Activated T-cell treated with anti-CD3 and anti-CD28 coated beads for 1 hour (primary cell): ENCODE measurements at places on chromosomes 13 and 19.

DNA sequence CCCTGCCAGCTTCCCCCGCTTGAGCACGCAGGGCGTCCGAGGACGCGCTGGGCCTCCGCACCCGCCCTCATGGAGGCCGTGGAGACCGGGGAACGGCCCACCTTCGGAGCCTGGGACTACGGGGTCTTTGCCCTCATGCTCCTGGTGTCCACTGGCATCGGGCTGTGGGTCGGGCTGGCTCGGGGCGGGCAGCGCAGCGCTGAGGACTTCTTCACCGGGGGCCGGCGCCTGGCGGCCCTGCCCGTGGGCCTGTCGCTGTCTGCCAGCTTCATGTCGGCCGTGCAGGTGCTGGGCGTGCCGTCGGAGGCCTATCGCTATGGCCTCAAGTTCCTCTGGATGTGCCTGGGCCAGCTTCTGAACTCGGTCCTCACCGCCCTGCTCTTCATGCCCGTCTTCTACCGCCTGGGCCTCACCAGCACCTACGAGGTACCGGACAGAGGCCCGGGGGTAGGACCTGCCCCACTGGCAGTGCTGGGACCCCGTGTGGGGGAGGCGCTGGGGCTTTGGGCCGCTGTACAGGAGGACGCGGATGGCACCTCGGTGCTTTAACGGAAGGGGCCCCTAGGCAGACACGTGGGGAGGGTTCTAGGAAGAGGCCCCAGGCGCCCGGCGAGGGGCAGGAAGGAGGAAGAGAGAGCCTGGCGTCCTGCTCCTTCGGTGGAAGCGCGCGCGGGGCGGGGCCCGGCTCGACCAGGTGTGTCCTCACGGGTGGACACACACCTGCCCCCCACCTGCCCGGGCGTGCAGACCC is 681 bp downstream of the SLC5A5 start:
- no peak for DNase-seq

- no peak for DNase-seq
Observed at GRCh38 chr13:97018029-97018819, 23.9 kb upstream of the OXGR1 start.

DNA sequence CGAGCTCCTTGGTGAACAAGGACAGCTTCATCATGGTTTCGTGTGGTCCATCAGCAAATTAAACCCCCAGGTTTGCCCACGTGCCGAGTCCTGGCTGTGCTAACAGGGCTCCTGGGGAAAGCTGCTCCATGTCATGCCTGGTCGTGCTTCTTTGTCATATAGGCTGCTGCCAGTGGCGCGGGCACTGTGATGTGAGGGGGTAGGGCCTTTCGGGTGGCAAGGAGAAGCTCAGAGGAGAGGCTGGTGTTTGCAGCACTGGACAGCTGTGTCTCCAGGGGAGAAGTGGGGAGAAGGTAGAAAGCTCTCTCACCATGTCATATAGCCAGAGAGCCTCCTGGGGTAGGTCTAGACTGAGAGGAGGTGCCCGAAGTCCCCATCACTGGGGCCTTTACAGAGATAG is 13.3 kb downstream of the VSTM2B start:
- no peak for DNase-seq

- no peak for DNase-seq
Observed at GRCh38 chr19:48445256-48445605, 552 bp upstream of the GRWD1 start.

DNA sequence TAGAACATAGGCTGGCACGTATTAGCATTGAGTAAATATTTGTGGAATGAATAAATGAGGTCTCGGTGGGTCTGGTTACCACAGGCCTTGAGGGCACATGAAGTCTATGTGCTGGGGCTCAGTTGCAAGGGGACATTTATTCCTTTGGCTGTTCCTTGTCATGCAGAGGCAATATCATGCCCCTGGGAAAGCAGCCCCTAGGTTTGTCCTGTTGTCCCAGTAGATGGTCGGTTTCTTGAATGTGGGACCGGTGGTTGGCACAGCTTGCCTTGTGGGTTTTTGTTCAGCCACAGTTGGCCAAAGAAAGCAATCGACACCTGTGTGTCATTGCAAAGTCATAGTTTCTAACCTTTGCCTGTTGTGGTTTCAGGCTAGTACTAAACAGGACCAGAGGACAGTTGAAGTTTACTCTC is 24.7 kb upstream of the GPR183 start:
- no peak for DNase-seq

- no peak for DNase-seq
Observed at GRCh38 chr13:51229101-51229719, 7.0 kb downstream of the FAM124A start.

GRCh38 chr13:99269627-99270241 is 11.6 kb upstream of the GPR18 start:
- DNase-seq, result no peak

DNA sequence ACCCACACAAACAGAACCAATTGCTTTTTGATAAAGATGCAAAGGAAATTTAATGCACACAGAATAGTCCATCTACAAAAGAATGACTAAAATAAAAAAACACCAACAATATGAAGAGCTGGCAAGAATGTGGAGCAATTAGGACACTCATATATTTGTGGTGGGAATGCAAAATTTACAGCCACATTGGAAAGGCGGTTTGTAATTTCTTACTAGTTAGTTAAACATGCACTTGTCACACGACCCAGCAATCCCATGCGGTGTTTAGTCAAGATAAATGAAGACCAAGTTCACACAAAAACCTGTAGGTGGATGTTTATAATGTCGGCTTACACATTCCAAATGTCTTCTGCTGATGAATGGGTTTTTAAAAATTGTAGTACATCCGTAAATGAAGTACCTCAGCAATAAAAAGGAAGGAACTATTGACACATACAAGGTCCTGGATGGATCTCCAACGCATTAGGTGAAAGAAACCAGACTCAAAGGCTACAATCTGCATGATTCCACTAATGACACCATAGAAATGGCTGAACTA is 5.2 kb downstream of the GRTP1 start:
- no peak for DNase-seq

GRCh38 chr19:6888967-6889366 is 1.6 kb downstream of the ADGRE1 start:
- no peak for DNase-seq

GRCh38 chr13:31073859-31074718 is 87.6 kb downstream of the HSPH1 start:
- no peak for DNase-seq

DNA sequence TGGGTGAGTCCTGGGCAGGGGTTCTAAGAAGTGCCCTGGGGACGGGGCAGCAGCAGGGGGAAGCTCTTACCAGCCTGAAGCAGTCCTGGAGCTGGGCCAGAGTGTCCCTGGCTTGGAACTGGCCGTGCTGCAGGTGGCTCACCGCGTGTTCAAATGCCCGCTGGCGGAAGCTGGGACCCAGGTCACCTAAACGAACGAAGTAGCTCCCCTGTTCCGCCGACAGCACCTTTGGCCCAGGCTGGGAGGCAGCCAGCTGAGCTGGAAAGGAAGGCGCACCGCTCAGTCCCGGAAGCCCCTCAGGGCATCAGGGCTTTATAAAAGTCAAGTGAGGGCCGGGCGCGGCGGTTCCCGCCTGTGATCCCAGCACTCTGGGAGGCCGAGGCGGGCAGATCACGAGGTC is 9.6 kb downstream of the PLIN4 start:
- no peak for DNase-seq

- no peak for DNase-seq
Observed at GRCh38 chr19:38841180-38841766, 8.5 kb downstream of the HNRNPL start.

- no peak for DNase-seq
Observed at GRCh38 chr13:32581177-32581786, 5.0 kb upstream of the PDS5B start.

DNA sequence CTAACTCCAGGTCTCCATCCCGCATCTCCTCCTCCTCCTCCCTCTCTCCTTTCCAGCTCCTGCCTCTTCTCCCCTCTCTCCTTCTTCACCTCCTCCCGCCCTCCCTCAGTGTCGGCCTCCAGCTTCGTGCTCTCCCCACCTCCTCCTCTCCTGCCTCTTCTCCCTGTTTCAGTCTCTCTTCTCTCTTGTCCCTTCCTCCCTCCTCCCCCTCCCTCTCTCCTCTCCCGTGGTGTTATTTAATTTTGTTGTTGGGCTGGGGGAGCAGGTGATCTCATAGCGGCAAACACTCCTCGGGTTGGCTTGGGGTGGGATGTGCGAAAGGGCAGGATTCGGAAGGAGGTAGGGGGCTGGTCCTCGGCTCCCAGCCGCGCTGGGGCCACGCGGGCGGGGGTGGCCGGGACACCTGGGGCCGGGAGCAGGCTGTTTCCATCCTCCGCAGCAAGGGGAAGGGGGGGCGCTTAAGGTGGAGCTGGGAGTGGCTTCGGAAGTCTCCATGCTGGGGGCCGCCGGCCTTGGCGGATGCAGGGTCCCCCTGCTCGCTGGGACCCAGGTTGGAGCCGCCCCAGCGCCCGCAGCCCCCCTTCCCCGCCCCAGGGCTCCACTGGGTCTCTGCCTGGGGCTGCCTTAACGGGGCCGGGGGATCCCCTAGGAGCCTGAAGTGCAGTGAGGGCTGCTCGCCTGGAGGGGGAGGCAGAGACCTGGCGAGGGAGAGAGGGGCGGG is at the start of gene CA11:
Gene CA11, minus strand, starts transcription at position 187 of the 721 bp plus-strand sequence. CDS start 555 bp downstream, outside the sequence.
- peak; percentile 87 for DNase-seq

GRCh38 chr13:113764793-113765563 is 6.0 kb downstream of the TMEM255B start:
- no peak for DNase-seq

GRCh38 chr13:73657821-73658540 is 476.2 kb downstream of the KLF12 start:
- no peak for DNase-seq

DNA sequence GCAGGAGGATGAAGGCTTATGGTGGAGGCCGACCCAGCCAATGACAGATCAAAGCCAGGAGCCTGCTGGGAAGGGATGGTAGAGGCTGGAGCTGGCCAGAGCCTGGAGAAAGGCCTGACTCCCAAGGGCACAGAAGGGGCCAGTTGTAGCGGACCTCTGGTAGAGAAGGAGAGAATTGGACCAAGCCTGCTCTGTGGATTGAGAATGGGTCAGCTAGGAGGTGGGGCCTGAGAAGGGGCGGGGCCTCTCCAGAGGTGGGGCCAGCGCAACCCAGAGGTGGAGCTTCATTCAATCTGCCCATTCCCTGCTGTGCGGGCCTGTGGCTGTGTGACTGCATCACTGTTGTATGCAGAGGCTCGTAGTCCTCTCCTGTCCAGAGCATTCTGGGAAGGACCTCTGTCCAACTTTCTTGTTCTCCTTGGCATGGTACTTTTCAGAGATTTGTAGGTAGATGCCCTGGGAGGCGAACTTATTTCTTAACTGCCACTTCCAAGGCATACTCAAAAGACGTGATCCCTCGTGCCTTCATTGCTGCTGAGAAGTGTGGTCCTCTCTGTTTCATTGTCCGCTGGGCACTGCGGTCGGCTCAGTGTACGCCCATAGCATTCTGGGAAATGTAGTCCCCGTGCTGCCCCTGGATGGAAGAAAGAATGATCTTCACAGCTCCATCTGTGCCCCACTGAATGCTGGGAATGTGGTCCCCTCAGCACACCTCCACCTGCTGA is 6.7 kb downstream of the GRIN2D start:
- no peak for DNase-seq

GRCh38 chr19:13104360-13104847 is 1.7 kb upstream of the LYL1 start:
- peak; percentile 59 for DNase-seq

- DNase-seq, result no peak
Observed at GRCh38 chr19:31338069-31338776, 11.0 kb downstream of the TSHZ3 start.

DNA sequence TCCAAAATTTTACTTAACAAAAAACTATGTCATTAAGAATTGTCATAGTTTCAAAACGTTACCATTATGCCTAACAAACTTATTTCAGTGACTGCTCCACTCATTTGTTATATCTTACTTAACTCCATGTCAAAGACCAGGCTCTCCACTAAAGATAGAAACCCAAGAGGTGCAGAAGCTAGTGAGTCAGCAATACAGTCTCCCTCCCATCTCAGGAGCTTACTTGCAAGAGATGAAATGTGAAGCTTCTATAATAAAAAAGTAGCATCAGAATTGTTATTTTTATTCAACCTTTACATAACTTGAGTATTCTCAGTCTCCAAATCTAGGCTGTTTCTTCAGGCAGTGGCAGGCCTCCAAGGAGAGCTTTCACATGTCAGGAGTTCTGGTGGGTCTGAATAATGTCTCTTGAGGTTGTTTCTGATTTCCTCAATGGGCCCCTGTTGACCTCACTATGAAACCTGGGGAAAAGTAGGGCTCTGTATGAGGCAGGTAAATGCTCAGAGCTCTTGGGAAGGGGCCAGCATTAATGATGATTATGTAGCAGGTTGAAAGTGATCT is 242.0 kb downstream of the NDFIP2 start:
- DNase-seq, result no peak

GRCh38 chr13:94950303-94950702 is 238.0 kb upstream of the SOX21 start:
- no peak for DNase-seq

GRCh38 chr13:26872525-26873385 is 112.2 kb upstream of the GPR12 start:
- DNase-seq, result peak; percentile 17

DNA sequence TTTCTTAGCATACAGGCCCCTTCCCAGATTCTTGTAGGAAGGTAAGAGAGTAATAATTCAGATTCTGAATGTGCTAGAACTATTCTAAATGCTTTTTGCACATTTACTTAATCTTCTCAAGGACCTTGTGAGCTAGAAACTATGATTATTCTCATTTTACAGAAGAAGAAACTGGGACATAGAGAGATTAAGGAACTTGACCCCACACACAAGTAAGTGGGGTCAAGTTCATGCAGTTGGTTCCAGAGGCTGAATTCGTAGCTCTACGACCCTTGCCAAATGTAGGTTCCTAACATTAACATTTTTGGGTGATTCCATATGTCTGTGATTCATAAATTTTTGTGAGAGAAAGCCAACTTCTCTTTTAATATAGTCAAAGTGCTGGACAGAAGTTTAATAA is 238.1 kb downstream of the LACC1 start:
- no peak for DNase-seq

DNA sequence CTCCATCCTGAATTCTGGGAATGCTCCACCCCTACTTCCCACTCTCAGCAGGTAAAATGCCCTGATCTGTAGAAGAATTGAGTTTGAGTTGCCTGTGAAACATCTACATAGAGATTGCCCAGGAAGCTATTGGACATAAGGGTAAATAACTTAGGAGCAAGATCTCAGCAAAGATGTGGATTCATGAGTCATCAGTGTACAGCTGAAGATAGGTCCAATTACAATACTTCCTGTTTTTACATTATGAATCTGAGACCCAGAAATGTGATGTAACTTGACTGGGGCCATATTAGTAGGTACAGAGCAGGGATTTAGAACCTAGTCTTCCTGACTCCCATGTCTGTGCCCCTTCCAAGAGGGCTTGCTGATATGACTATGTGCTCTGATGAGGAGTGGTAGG is 79.4 kb upstream of the FNDC3A start:
- no peak for DNase-seq

DNA sequence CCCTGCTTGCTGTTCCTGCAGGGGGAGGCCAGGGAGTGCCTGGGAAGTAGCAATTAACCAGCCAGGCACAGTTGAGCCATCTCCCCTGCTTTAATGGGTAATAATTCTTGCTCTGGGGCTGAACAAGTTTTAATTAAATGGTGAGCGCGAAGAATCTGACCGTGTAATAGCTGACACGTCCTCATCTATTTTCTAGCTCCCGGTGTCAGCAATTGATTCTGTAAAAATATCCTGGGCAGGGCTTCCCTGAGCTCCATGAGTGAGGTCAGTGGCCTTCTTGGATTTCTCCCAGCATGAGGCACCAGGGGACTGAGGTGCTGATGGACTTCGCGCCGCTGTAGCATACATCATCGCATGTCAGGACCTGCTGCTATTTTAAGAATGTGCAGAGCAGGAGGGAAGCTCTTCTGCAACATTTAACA is 26.9 kb downstream of the SIPA1L3 start:
- DNase-seq, result no peak
